Fibroblast of pulmonary artery (primary cell): ENCODE measurements at places on chromosomes 2 and 18.
A peak's percentile ranks its signal among the peaks of the same experiment; 100 is the strongest.

DNA sequence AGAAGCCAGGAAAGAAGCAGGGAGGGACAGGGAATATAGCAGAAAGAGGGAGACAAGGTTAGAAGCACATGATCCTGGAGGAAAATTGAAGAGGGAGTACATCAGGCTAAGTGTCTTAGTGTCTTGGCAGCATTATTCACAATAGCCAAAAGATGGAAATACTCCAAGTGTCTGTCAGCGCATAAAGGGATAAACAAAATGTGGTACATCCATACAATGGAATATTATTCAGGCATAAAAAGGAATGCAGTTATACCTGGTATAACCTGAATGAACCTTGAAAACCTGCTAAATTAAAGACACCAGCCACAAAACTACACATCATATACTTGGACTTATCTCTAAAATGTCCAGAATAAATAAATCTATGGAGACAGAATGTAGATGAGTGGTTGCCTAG is 219.1 kb upstream of the PID1 start:
- no peak for DNase-seq

GRCh38 chr2:158518084-158518483 is 61.3 kb downstream of the PKP4 start:
- peak; percentile 58 for DNase-seq

- no peak for DNase-seq
Measured at GRCh38 chr2:225771701-225772100, 372.2 kb downstream of the NYAP2 start.

- peak; percentile 45 for DNase-seq
Measured at GRCh38 chr2:185279999-185280398, 458.6 kb upstream of the FSIP2 start.

GRCh38 chr2:19140463-19141208 is 217.8 kb downstream of the OSR1 start:
- DNase-seq, result peak; percentile 71

DNA sequence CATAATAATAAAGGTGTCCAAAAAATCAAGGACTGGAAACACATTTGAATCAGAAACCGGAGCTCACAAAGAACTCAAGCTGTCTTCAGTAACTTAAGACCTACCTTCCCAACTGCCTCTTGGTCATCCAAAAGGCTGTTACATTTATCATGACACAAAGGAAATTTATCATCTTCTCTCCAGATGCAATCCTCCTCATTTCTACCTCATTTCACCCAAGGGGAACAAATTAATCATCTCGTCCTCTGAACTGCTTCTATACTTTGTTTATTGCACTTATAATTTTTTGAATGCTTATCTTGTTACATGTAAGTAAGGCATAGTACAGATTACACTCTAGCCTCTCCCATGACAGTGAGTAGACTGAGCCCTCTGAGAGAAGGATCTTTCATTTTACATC is 105.1 kb upstream of the RGPD4 start:
- no peak for DNase-seq

- peak; percentile 57 for DNase-seq
Measured at GRCh38 chr2:45191976-45192375, 182.7 kb upstream of the SIX2 start.

GRCh38 chr2:70830366-70830765 is 5.2 kb downstream of the CD207 start:
- DNase-seq, result peak; percentile 31

- DNase-seq, result peak; percentile 3
Measured at GRCh38 chr18:13641551-13642439, 84.6 kb downstream of the FAM210A start.

- peak; percentile 42 for DNase-seq
Measured at GRCh38 chr2:10278029-10278762, 24.5 kb upstream of the HPCAL1 start.

- DNase-seq, result peak; percentile 41
Measured at GRCh38 chr2:31337197-31337596, 77.3 kb downstream of the XDH start.

DNA sequence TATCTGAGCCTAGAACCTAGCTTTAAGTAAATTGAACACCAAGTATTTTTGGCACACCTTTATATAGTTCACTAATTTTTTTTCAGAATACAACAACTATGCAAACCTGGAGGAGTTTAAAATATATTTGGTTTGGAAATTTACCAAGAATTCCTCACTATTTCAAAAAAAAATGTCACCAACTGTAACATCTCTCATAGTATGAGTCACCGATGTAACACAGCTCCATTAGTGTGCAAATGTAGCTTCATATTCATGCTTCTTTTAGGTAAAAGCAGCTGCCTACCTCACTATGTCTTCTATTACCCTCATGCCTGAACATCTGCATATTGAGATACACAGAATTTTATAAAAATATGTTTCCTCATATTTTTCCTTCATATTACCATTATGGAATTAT is 80.5 kb downstream of the NRXN1 start:
- peak; percentile 53 for DNase-seq

- DNase-seq, result no peak
Measured at GRCh38 chr2:186575856-186576255, 14.0 kb upstream of the ITGAV start.

- DNase-seq, result no peak
Measured at GRCh38 chr2:156986339-156986988, 271.0 kb upstream of the GALNT5 start.

GRCh38 chr2:46400016-46400415 is 79.3 kb upstream of the TMEM247 start:
- no peak for DNase-seq

DNA sequence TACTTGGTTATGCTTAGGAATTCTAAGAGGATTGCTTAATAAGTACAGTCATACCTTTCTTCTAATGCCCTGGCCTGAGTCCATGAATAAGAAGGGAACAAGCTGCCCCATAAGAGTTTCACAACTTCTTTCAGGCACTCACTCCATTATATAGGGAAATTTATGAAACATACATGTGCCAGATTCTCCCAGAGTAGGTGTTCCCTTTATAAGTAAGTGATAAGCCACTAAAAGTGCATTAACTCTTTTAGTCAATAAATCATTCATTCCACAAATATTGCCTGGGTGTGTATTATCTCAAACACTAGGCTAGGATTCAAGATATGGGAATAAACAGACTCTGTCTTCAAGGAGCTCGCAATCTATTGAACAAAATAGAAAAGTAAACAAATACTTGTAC is 84.5 kb upstream of the RBBP8 start:
- DNase-seq, result peak; percentile 93

DNA sequence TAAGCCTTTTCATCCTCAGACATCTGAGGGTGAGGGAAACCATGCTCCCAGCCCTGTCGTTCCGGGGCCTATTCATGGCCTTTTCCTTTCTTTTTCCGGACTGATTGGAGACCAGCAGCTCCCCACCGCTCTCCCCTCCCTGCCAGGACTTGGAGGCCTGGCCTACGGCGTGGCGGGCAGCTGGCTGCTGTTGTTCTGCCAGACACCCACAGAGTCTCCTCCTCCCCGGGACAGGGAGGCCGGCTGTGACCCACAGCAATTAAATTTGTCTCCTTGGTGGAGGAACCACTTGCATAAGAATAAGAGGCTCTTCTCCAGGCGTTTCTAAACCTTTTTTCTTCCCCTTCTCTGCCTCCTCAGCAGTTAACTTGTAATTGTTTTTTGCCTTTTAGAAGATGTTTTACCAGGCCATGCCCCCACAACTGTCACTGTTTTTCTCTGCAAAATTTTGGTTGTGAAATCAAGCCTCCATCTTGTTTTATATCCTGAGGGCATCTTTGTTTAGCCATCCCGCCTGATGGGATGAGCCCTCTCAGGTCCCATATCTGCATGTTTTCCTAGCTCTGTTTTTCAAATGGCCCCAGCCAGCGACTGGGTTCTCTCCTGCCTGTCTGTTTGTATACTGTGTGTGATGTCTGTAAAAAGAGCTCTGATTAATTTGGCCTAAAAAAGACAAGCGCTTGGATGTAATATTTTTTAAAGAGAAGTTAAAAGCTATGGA is 1060.0 kb upstream of the DDX18 start:
- DNase-seq, result no peak

GRCh38 chr2:134314681-134315368 is 61.0 kb downstream of the MGAT5 start:
- DNase-seq, result no peak

- DNase-seq, result peak; percentile 77
Measured at GRCh38 chr2:151379169-151379568, 21.8 kb downstream of the TNFAIP6 start.

DNA sequence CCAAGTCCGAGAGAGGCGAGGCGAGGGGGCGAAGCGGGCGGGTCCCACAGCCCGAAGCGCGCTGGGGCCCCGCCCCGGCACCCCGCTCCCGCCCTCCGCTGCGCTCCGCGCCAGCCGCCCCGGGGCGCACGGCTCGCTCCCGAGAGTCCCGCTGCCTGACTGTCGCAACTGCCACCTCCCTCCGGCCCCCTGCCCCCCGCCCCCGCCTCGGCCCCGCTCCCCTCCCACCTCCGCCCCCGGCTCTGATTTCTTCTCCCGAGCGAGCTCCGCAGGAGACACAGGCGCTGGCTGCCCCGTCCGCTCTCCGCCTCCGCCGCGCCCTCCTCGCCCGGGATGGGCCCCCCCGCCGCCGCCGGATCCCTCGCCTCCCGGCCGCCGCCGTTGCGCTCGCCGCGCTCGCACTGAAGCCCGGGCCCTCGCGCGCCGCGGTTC is at the start of gene WNT6:
Gene WNT6 (plus strand): TSS at position 250 of the 432 bp plus-strand sequence. CDS start 233 bp downstream, outside the sequence.
- DNase-seq, result no peak

- no peak for DNase-seq
Measured at GRCh38 chr2:69950241-69950640, 11.2 kb downstream of the ASPRV1 start.

GRCh38 chr2:147636238-147636882 is 208.5 kb upstream of the ACVR2A start:
- peak; percentile 55 for DNase-seq

DNA sequence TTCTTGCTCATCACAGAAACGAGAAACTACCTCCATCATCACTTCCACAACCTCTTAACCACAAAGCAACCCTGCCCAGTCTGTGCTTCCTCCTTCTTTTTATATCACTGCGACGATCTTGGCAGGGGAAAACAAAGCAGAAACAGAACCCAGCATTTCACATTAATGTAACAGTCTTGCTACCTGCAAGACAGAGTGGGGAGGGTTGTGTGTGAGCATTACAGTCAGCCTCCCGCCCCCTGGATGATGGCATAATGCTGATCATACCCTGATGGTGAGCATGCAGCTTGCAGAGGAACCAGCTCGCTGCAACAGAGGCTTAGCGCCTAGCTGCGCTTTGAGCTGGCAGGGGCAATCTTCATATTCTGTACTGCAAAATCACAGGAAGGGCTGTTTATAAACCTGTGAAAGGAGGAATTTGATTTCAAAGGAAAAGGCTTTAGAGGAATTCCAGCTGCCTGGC is 376.1 kb downstream of the IRS1 start:
- DNase-seq, result no peak

- peak; percentile 31 for DNase-seq
Measured at GRCh38 chr2:73268830-73269685, 15.2 kb downstream of the FBXO41 start.

GRCh38 chr2:1233281-1233680 is 180.0 kb upstream of the TPO start:
- no peak for DNase-seq

DNA sequence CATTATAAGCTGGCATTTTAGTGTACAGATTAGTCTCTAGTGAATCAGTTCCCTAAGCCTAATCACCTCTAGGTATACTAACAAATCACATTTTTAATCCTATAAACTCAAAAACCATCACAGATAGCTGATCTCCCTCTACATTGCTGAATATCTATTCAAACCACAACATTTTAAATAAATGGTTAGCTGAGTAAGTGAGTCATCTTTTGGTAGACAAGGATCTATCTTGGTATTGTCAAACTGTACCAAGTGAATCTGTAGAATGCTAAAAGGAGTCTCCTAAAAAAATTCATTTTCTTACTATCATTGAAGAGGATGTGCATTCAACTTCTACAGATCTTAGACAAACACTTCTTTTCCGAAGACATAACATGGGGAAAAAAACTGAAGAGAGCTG is 40.7 kb downstream of the INO80D start:
- DNase-seq, result peak; percentile 5

DNA sequence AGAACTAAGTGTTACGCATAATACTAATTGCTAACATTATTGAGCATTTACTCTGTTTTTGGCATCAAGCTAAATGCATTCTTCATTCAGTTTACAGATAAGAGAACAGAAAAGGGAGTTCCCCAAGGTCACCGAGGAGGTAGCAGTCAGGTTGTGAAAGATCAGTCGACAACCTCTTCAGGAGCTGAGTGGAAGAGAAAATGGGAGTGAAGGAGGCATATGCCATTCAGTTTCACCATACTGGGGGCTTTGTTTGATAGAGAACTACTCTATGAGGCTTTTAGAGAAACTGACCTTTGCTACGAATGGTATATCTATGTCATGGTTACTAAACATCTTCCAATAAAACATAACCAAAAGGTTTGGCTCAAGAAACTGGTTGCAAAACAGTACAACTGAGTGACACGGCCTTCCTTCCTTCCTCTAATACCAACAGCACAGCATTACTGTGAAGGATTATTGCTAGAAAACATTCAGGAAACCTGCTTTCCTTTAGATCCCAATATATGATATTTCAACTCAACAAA is 112.1 kb downstream of the RBMS1 start:
- peak; percentile 82 for DNase-seq

GRCh38 chr2:177810906-177811305 is 261.7 kb downstream of the PDE11A start:
- DNase-seq, result no peak

DNA sequence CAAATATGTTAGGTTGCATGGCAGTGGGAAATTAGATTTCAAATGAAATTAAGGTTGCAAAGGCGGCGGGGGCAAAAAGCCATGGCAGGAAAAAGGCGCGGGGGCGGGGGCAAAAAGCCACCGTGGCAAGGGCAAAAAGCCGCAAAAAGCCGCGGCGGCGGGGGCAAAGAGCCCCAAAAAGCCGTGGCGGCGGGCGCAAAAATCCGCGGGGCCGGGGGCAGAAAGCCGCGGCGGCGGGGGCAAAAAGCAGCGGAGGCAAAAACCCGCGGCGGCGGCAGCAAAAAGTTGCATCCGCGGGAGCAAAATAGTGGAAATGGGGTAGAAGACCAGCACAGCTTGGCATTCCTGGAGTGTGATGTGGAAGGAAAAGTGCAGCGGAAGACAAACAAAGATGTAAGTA is 417.1 kb downstream of the ANKRD30B start:
- no peak for DNase-seq

DNA sequence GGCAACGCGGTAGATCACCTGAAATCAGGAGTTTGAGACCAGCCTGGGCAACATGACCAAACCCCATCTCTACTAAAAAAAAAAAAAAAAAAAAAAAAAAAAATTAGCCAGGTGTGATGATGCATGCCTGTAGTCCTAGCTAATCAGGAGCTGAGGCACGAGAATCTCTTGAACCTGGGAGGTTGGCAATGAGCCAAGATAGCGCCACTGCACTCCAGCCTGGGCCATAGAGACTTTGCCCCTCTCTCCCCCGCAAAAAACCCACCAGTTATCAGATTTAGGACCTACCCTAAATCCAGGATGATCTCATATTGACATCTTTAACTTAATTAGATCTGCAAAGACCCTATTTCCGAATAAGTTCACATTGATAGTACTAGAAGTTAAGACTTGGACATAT is 29.2 kb upstream of the LDAH start:
- no peak for DNase-seq

GRCh38 chr2:68377137-68377780 is 12.2 kb downstream of the PLEK start:
- no peak for DNase-seq

- DNase-seq, result no peak
Measured at GRCh38 chr2:158810731-158811460, 15.8 kb downstream of the DAPL1 start.
